ENCODE measurements at places on chromosomes 5 and 9.

- DNase-seq, result no peak
Observed at GRCh38 chr5:126674145-126674544, 73.4 kb downstream of the PHAX start.

DNA sequence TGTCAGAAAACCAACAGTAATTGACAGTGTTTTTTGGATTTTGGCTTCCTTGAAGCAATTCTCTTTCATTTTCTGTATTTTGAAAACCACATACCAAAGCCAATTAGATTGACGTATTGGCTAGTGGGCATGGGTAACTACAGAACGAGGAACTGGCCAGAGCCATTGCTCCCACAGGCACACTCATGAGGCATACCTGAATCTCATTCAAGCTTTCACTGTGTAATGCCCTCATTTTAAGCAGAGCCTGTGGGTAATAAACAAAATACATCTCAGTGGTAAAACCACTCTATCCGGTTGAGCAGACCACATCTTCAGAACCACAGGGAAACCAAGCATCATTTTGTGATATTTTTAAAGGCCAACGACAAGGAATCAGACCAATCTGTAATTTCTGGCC is 394.1 kb downstream of the ZNF608 start:
- DNase-seq, result no peak

DNA sequence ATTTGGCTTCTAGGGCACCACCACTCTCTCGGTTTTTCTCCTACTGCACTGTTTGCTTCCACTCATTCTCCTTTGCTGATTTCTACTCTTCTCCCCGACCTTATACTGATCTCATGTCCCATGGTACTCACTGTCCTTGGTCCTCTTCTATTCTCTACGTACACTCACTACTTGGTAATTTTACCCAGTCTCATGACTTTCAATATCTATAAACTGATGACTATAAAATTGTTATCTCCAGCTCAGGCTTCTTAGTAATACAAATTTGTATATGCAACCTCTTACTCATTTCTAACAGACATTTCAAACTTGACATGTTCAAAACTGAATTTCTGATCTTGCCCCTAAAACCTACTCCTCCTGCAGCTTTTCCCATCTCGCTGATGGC is 4.1 kb downstream of the RAPGEF6 start:
- DNase-seq, result no peak

DNA sequence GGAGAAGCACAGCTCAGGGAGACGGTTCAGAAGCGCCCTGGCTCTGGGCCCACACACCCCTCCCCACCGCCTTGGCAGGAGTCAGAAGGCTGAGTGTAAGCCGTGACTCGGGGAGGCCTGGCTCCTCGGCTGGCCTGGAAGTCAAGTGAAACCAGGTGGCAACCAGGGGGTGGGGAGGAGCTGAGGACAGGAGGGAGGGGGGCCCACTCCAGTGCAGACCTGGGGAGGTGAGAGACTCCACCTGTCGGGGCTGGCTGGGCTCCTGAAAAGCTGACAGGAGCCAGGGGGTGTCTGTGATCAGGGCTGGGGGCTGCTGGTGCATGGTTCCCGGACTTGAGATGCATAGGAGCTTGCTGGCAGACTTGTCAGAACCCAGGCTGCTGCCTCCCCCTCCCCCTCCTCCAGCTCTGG is 150.2 kb upstream of the PHYKPL start:
- no peak for DNase-seq
